Stimulated activated CD4-positive, alpha-beta T cell treated with anti-CD3 and anti-CD28 coated beads, Interleukin-1b, Interleukin-23, amount 100 ng/mL, for 24 hours (primary cell): ENCODE measurements at places on chromosomes 6 and 20.

DNA sequence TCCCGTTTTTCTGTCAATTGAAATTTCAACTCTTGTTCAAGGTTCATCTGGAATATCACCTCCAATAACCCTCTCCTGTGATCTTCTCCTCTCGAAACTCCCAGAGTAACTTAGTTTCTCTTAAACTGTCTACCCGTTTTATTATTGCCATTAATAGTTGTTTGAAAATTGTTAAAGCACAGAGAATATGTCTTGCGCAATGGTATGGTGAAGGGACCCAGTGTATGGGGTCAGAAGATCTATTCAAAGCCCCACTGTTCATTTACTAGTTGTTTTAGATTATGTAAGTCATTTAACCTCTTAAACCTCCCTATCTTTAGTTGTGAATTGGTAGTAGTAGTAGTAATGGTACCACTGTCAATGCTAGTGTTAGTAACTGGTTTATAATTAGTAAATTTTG is 6.2 kb upstream of the TAB2 start:
- no peak for DNase-seq

DNA sequence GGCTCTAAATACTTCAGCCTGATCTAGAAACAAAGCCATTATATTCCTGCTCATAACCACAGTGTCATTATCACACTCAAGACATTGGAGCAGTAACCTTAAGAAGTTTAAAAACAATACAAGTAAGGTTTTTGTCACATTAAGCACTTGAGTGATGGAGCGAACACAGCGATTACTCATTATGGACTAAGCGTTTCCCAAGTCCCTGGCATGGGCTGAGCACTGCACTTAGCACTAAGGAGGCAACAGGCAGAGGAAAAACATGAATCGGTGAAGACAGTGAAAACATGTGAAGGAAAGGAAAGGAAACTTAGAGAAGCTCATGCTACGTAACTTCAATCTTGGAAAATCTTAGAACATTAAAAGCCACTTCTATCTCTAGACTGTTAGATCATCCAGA is 108.7 kb downstream of the SLC24A3 start:
- no peak for DNase-seq

GRCh38 chr6:40148882-40149573 is 214.8 kb upstream of the MOCS1 start:
- no peak for DNase-seq

DNA sequence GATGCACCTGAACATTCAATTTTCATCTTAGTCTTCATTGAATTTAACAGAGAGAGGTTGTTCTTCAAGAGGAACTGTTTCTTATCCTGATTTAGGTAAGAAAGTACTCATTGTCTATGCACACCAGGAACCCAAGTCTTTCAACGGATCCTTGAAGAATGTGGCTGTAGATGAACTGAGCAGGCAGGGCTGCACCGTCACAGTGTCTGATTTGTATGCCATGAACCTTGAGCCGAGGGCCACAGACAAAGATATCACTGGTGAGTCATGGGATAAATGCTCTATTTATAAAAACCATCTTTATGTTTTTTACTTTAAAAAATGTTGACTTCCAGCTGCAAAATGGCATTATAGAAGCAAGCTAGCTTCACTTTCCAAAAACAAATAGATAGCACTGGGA is 10.2 kb downstream of the NQO2 start:
- DNase-seq: no peak

GRCh38 chr6:44309092-44309491 is 4.1 kb downstream of the AARS2 start:
- DNase-seq: no peak

- DNase-seq: no peak
These were observed 411.2 kb downstream of the EYS start for GRCh38 chr6:65295812-65296211.

DNA sequence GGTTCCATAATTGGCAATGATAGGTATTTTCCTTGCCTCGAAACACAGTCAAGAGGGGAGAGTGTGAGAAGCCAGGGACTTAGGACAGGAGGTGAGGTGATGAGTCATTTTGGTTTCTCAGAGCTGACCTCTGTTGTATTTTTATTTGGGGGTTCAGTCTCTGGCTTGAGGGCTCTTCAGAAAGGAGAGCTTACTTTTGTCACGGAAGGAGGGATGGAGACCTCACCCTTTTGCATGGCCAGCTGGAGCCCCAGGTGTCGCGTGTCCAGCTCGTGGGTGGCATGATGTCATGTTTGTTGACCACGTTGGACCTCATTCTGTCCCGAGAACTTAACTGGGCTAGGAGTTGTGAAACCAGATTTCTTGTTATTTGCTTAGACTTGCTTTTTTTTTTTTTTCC is 293.9 kb downstream of the QKI start:
- DNase-seq: no peak

- DNase-seq: no peak
These were observed 1.7 kb upstream of the MYO6 start for GRCh38 chr6:75747152-75747992.

- DNase-seq: no peak
These were observed 28.4 kb downstream of the DPPA5 start for GRCh38 chr6:73325656-73326055.

- DNase-seq: no peak
These were observed 10.0 kb downstream of the HBS1L start for GRCh38 chr6:135044639-135045038.

DNA sequence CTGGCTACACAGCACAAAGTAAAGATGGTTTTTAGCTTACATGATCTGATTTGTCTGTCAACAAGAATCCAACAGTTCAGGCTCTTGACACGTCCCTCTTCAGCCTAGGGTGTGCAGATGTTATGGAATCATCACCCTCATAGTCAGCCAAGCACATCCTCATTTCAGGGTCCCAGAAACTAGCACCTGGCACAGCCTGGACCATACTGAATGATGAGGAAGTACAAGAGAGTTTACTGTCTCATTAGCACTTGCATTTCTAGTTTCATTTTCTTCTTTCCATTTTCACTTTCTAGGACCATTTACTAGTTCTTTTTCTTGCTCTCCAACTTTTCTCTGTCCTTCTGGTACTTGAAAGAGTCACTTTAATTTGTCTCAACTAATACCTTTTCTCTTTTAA is 6.5 kb downstream of the RIPOR2 start:
- DNase-seq: no peak

- no peak for DNase-seq
These were observed 864.2 kb upstream of the FLRT3 start for GRCh38 chr20:15201602-15202001.

DNA sequence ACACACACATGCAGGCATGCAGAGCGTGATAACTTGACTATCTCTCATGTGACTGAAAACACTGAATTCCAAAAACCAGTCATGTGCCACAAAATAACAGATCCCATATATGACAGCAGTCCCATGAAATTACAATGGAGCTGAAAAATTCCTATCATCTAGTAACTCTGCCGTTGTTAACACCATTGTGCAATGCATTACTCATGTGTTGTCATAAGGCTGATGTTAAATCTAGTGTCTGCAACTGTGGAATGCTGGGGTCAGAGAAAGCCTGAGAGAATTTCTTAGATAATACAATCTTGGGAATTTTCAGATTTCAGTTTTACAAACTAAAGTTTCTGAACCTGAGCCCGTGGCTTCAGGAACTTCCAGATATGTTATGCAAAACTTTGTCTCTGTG is 70.2 kb downstream of the LYRM4 start:
- DNase-seq: no peak

GRCh38 chr6:170085475-170086401 is 205.1 kb downstream of the DLL1 start:
- no peak for DNase-seq

GRCh38 chr20:62662422-62662821 is 20.1 kb downstream of the SLCO4A1 start:
- DNase-seq: no peak

DNA sequence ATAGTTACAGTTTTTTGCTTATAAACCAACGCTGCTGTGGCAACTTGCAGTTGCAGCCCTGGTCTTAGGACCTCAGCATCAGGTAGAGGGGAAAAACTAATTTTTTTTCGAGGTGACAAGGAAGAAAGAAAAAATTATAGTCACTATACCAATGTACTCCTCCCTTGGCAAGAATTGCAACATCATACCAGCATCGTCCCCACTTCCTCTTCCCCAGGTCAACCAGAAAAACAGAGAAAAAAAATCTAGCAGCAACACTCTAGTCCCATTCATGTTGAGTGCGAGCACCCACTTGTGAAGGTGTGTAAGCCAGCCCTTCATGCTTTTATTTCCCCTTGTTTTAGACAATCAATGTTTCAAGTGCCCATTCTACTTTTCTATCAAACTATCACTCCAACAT is 13.1 kb upstream of the DCBLD1 start:
- no peak for DNase-seq

- DNase-seq: no peak
These were observed 4.2 kb downstream of the NKX2-4 start for GRCh38 chr20:21393166-21393565.

- no peak for DNase-seq
These were observed 585.3 kb upstream of the ARID1B start for GRCh38 chr6:156191895-156192294.

DNA sequence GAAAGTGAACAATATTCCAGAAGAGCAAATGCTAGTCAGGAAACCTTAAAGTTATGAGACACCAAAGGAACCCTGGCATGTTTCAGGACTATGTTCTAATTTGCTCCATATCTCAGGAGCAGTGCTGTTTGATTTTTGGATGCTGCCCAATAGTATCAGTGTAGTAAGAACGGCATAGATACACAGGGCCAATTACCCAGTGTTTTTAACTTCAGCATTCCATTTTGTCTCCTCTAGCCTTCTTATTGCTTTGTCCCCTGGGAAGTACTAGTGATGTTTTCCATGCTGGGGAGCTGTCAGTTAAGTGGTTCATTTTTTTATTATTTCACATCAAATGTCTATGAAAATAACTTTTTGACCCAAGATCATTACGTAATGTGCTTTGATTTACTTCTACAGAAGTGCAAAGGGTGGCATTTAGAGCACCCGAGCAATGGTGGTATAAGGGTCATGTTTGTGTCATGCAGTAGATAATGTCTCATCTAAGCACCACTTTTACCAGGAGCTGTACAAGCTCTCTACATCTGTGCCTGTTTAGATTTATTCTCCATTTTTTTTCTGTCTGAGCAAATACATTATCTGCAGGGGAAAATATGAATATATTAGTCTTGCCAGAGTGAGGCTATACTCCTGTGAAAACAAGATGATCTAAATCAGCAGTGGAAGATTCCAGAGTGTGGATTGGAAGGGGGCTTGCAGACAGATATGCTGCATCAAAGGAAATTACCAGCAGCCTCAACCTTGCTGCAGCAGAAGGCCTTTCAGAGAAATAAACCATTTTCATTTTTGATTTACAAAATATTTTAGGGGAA is 198.8 kb upstream of the OPRM1 start:
- DNase-seq: no peak

- no peak for DNase-seq
These were observed 504.9 kb downstream of the DOK5 start for GRCh38 chr20:54980103-54980960.

- no peak for DNase-seq
These were observed 7.7 kb downstream of the LRP11 start for GRCh38 chr6:149856256-149856994.

GRCh38 chr6:83853178-83854000 is at the start of gene RIPPLY2:
Gene RIPPLY2, plus strand, starts transcription at chr6:83853360. Its CDS starts 57 bp downstream, at chr6:83853417.
- no peak for DNase-seq

DNA sequence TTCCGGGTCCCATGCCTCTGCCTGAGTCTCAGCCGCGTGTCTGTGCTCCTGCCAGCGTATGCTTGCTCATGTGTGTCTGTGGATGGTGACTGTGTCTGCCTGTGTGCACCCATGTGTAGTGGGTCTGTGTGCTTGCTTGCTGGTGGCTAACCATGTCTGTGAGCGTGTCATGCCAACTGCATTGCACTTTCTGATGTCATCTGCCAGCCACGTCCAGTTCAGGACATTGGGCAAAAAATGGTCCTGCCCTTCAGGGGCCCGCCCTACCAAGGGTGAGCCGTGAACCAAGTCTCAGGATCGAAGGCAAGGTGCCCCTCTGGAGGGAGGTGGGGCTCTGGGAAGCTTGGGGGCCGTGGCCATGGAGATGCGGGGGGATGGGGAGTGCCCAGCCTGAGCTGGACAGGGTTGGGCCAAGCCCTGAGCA is 9.4 kb upstream of the ZBTB46 start:
- no peak for DNase-seq

GRCh38 chr20:53623454-53624211 is 30.0 kb upstream of the ZNF217 start:
- DNase-seq: no peak

DNA sequence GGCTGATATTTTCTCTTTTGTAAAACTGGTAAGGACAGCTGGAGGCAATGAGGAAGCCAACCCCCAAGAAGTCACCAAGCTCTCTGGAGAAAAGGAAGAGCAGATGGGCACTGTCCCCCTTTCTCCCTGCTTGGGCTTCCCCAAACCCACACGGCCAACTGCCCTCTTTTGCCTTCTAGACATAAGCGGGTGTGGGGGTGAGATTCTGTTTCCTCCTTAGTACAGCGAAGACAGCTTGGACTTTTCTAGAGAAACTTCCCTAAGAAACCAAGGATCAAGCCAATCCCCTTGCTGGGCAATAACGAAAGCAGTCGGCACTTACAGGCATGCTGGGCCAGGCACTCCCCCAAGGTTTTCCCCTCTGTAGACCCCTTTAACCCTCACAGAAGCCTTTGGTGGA is 110.3 kb downstream of the CDC5L start:
- no peak for DNase-seq

- no peak for DNase-seq
These were observed 63.7 kb downstream of the MKKS start for GRCh38 chr20:10370091-10370887.

DNA sequence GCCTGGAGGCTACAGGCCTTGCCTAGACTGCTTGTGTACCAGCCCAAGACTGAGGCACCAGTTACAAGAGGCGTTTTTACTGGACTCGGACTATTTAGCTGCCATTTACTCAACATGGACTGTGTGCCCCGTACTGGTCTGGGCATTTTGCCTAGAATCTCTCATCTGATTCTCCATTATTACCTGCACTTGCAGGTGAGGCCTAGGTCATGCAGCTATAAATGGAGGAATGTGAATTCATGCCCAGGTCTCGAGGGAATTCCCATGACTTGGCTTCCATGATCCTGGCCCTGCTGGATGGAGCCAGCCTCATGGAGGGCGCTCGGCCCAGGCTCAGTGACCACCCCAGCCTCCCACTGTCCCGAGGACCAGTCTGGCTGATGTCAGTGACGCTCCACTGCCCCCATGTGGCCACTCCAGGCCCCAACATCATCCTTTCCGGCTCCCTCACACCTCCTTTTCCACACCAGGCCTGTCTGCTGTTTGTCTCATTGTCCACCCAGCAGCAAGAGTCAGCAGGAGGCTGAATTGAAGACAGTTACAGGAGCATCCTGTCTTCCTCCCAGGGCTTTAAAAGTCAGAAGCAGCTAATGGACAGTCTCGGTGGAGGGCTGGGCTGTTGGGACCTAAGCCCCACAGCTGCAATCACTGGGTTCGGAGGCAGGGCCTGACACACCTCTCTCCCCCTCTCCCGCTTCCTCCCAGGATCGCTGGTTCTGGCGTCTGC is 8.7 kb downstream of the MMP24OS start:
- DNase-seq: no peak

GRCh38 chr6:15763837-15764236 is 101.0 kb upstream of the DTNBP1 start:
- DNase-seq: no peak

- DNase-seq: no peak
These were observed 55.2 kb downstream of the SEL1L2 start for GRCh38 chr20:13934992-13935894.
